Muscle of leg (tissue), 16 donors: ENCODE measurements at places on chromosomes 11 and 22.

GRCh38 chr11:95531116-95531515 lies 258.5 kb downstream of the FAM76B start:
- DNase-seq, result no peak

DNA sequence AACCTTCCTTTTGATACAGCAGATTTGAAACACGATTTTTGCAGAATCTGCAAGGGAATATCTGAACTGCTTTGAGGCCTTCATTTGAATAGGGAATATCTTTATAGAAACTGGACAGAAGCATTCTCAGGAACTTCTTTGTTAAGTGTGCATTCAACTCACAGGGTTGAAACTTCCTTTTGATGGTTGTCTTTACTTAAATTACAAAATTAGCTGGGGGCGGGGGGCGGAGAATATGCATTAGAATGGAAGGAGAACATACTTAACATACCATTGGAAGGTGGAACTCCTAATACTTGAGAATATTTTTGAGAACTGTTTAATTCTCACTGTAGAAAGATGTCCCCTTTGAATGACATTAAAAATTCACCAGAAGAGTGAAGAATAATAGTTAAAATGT lies 104.4 kb downstream of the TRIM51G start:
- DNase-seq, result no peak

DNA sequence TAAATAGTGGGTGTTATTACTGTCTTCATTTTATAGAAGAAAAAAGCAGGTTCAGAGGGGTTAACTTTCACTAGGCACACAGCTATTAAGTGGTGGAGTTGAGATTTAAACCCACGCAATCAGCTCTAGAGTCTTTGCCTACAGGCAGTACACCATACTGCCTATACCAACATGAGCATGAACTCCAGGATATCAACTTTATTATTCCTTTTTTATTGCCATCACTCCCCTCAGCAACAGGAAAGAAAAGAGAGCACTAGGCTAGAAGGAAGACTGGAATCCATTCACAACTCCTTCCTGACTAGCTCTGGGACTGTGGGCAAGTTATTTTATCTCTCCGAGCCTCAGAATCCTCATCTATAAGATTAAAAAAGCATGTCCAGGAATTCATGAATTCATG lies 58.7 kb upstream of the FSHB start:
- no peak for DNase-seq

GRCh38 chr11:86551288-86552092 lies 120.9 kb downstream of the ME3 start:
- no peak for DNase-seq

DNA sequence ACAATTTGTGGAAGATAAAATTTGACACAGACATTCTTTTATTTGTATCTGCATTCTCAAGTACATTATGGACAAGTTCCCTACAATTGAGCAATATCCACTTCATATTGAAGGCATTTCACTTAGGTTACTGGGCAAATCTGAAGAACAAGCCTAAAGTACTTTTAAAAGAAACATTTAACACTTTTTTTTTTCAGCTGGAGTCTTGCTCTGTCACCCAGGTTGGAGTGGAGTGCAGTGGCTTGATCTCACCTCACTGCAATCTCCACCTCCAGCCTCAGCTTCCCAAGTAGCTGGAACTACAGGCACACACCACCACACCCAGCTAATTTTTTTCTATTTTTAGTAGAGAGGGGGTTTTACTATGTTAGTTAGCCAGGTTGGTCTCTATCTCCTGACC lies 70.2 kb downstream of the OR4C45 start:
- DNase-seq, result no peak

DNA sequence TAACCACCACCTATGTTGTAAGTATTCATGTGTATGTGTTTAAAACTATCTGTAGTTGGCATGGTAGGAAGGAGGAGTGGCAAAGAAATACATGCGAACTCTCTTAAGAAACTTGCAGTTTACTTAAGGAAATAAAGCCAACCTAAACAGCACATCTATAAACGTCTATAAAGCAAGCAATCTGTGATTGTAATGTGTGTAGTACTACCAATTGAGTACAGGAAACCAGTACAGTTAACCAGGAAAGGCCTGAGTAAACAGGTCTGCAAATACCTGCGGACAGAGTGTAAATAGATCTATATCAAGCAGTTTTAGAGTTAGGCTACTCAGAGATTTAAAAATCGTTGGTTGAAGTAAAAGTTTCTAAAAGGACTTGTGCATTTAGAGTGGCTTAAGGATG lies 59.5 kb upstream of the AMOTL1 start:
- no peak for DNase-seq

- no peak for DNase-seq
Observed at GRCh38 chr11:24833573-24833972, 336.7 kb downstream of the LUZP2 start.

DNA sequence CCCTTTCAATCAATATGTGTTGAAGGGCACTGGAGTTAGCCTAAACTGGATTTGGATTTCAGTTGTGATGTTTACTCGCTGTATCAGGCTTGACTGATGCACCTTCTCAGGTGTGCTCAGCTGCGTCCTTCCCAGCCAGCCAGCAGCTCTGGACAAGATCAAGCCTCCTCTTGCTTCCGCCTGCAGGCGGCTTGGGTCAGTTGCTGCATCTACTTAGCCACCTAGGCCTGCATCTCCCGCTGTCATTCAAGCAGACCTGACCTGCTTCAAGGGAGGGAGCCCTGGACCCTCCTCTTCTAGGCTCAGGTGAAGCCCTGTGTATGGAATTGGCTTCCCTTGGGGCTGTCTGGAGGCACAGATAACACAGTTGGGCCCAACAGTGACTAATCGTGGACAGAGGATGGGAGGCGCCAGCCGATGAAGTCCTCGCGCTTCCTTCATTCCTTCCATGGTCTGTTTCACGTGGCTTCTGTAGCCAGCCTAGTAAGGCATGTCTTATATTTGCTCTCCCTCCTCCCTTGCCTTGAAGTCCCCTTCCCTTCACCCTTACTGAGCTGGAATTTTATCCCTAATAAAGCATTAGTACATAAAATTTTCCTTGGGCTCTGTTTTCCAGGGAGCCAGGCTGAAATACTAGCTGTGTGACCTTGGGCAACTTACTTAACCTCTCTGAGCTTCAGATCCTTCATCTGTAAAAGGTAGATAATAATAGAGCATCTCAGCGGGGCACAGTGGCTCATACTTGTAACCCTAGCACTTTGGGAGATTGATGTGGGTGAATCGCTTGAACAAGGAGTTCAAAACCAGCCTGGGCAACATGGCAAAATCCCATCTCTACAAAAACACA lies 2.1 kb upstream of the LHFPL7 start:
- DNase-seq, result no peak

DNA sequence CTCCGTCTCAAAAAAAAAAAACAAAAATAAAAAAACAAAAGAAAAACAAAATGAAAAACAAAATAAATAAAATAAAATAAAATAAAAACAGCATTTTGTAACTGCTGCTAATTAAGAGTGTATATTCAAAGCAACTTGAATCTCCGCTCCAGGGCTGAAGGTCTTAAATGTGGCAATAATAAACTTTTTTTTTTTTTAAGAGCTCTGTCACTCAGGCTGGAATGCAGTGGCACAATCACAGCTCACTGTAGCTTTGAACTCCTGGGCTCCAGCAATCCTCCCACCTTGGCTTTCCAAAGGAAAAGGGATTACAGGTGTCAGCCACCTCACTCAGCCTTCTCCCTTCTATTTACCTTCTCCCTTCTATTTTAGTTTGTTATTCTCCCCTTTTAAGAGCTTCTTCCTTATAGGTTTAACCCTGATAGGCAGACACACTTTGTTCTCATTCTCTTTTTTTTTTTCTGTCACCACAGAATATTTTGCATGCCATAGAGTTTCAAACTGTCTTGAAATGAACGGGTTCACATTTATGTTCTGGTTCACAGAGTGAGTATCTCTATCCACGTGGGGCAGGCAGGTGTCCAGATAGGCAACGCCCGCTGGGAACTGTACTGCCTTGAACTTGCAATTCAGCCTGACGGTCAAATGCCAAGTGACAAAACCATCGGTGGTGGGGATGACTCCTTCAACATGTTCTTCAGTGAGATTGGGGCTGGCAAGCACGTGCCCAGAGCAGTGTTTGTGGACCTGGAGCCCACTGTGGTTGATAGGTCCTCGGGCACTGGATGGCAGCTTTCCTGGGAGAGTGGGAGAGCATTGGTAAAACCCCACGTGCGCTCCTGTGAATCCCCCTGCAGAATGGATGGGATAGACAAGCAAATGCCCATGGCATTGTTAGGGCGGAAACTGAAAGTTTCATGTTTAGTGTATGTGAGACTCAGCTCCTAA lies 19.4 kb downstream of the LRRC74B start:
- DNase-seq, result no peak

DNA sequence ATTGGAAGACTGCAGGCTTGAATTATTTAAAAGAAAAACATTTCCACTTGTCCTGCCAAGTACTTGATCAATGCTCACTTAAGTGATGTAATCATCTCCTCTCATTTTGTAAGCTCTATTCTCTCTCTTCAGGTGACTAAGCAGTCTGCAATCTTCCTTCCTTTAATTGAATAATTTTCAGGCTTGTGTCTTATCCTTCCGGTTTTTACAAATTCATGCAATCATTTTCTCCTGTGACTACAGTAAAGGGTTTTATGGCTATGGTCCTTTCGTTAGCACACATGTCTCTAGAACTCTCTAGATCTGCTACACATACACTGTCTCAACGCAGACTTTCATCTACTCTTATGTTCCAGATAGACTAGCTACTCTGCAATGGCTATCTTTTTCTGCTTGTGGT lies 12.6 kb upstream of the UPB1 start:
- DNase-seq, result peak; percentile 92

GRCh38 chr11:63567044-63567840 lies 4.1 kb upstream of the PLAAT2 start:
- peak; percentile 81 for DNase-seq

DNA sequence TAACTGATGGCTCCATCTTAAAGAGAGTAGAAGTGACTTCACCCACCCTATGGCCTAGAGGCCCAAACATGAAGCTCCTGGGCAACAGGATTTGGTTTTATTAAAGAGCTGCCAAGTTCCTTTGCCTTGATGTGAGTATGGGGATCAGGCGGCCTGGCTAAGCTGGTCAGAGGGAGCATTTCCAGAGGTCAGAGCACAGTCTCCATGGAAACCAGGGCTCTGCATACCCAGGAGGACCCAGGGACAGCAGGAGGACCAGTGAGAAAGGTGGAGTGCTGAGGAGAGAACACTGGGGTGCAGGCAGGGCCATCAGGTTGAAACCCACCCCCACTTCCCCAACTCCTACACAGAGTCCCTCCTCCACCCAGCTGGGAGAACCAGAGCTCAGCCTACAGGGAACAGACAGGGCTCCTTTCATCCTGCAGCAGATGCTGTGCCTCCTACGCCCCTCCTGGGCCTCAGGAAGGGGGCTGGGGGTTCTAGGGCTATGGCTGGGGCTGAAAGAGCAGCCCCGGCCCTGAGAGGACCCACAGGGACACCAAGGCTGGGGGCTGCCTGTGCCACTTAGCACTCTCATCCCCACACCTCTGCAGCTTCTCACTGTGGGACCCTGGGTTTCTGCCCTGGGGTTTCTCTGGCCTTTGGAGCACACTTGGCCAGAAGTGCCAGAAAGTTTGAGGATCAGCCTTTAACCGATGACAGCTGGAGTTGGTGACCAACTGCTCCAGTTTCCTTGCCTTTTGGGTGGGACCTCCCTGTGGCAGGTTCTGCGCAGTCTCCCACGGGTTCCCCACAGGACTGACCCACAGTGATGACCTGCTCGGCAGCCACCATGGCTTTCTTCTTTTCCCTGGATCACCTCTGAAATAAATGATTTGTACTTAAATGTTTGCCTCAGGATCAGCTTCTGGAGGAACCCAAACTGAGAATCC lies 13.8 kb upstream of the P2RY6 start:
- no peak for DNase-seq

GRCh38 chr22:48827268-48827846 lies 1000.3 kb downstream of the BRD1 start:
- no peak for DNase-seq

- DNase-seq, result no peak
Observed at GRCh38 chr22:49772692-49773091, 55.0 kb downstream of the BRD1 start.

DNA sequence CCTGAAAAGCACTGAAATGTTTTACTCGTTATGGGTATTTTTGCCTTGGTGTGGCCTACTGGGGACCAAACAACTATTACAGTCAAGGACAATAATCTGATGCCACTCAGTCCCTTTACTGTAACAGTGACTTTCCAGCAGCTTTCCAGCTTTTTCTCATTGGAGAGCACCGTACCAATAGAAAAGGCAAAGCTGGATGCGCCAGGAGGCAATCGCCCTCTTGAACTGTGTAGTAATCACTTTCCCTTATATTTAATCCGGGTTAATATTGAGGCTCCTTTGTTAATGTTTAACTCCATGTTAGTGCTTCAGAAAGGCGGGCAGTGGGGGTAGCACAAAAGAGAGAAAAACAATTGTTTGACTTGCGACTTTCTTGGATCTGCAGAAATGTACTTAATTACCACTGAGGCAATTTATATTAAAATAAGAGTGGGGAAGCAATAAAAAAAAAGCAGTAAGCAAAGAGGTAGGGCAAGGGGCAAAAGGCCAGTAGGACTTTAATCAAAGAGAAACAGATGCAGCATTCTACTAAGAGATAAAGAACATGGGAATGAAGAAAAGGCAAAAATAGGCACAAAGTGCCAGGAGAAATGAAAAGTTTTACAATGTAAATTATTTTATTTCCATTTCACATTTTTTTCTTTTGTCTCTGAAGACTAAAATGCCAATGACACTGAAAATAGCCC lies 81.6 kb downstream of the LRRC4C start:
- DNase-seq, result no peak

GRCh38 chr11:60240662-60241061 lies 2.3 kb downstream of the MS4A4E start:
- no peak for DNase-seq

DNA sequence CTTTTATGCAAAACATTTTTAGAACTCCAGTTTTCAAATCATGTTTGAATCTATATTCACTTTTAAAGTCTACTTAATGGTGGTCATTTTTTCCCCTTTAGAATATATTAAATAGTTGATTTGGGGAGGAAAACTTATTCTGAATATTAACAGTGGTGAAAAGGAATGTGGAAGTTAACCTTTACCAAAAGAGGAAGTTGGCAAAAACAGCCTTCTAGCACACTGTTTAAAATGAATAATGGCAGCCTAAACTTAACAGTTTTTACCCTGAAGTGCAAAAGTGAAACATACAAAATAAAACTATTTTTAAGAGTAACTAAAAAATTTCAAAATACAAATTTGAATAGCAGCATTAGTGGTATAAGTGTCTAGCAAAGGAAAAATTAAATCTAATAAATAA lies 86.4 kb downstream of the GRK3 start:
- no peak for DNase-seq
